Left renal pelvis (tissue), 4 donors: ENCODE measurements at places on chromosomes 1 and 21. TPM values are rescaled to one million over a fixed set of nuclear protein-coding genes. Genes with fewer than 3 reads are reported as not detected.

Gene FMO2
- polyA plus RNA-seq = 0.65 TPM

Gene SFN
- 1.00 TPM for polyA plus RNA-seq

Gene BRINP3
- polyA plus RNA-seq = 2.4 TPM

Gene PERM1
- not detected for polyA plus RNA-seq
